Subcutaneous preadipocyte (primary cell): ENCODE measurements at places on chromosomes 7 and 10. TPM values are rescaled to one million over a fixed set of nuclear protein-coding genes. Genes with fewer than 3 reads are reported as not detected.

The PPP1R3C gene
- 2.6 and 4.1 TPM in 2 replicates for total RNA-seq

The ELFN1 gene
- total RNA-seq = 3.7 and 4.3 TPM in 2 replicates

The LEP gene
- total RNA-seq = under 0.01 TPM in 1 of 2 replicates, not detected in the other

The TEX47 gene
- not detected in 2 replicates for total RNA-seq

The GARIN1A gene
- 0.59 and 0.73 TPM in 2 replicates for total RNA-seq

The ARHGAP22 gene
- 76.1 and 87.6 TPM in 2 replicates for total RNA-seq

The IFIT1B gene
- not detected in 2 replicates for total RNA-seq

The TAS2R5 gene
- total RNA-seq = 0.59 and 1.5 TPM in 2 replicates

The PDGFA gene
- total RNA-seq = 1.4 and 1.8 TPM in 2 replicates

The FAS gene
- 58.3 and 78.6 TPM in 2 replicates for total RNA-seq

The LGI1 gene
- not detected in 2 replicates for total RNA-seq

The ANXA8 gene
- total RNA-seq = under 0.01 and 0.20 TPM in 2 replicates

The FAM131B gene
- 1.6 and 2.6 TPM in 2 replicates for total RNA-seq

The NME8 gene
- total RNA-seq = not detected in 2 replicates

The ASIC3 gene
- total RNA-seq = 0.20 and 0.37 TPM in 2 replicates

The PLAU gene
- 26.8 and 63.9 TPM in 2 replicates for total RNA-seq

The TFEC gene
- under 0.01 TPM in 1 of 2 replicates, not detected in the other for total RNA-seq

The PLXNA4 gene
- 2.2 TPM in 2 replicates for total RNA-seq

The SPDYE5 gene
- not detected in 2 replicates for total RNA-seq
